ENCODE measurements at places on chromosomes 4 and X.

DNA sequence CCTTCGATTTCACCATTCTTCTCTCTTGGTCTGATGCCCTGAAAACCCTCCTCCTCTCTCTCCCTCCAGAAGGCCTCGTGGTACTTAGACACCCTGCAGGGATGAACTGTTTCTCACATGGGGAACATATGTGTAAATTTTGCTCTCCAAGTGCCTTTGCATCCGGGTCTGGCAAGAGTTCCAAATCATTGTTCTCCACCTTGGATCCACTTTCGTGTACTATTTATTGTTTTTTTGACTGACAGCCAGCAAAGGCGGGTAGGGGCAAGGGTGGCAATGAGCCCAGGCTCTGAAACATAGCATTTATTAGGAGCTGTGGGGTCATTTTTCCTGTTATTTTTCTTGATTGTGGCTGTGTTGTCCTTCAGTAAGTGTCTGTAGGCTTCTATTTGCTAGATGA is 81.7 kb downstream of the RTL5 start:
- DNase-seq, result no peak

GRCh38 chr4:163688856-163689255 is 194.4 kb downstream of the TMA16 start:
- DNase-seq, result no peak

DNA sequence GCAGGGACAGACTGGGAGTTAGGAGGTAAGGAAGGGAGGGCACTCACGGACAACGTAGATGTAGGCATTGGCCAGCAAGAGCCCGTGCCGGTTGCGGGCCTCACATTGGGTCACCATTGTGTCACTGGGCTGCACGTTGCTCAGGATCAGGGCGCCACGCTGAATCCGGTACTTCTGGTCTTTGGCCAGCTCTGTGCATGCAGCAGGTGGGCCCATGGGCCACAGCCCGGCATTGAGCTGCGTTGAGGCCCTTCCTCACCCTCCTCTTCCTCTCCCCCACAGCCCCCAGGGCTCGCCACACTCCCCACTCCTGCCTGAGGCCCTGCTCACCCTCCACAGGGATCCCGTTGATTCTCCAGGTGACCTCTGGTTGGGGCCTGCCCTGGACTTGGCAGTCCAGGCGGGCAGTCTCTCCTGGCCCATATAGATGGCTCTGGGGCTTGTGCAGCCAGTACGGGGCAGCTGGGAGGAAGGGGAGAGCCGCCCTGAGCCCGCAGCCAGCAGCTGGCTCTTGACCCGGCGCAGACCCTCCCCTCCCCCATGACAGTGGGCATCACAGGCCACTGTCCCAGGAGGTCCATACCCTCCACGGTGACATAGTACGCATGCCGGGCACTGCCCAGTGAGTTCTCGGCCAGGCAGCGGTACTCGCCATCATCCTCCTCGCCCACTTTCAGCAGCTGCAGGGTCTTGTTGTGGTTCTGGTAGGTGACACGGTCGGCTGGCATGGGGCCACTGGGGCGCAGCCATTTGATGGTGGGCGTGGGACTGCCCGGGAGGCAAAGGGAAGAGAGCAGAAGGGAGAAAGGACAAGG is 16.3 kb downstream of the L1CAM start:
- DNase-seq, result no peak

- DNase-seq, result no peak
These were observed 82.5 kb upstream of the CPEB2 start for GRCh38 chr4:14919785-14920184.

DNA sequence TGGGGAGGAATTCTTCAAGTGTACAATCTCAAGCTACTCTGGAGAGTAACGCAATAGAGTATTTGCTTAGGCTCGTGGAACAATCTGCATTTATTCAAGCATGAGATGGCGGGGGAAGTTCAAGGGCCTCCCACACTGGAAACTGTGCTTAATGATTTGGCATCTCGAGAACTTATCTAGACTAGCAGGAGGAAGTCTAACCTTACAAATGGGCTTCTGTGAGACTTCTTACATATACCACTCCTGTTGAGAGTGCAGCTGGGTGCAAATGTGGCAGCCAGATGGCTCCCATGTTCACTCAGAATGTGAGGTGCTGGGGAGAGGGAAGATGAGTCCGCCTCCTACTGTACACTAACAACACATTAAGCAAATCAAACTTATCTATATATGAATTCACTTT is 29.3 kb upstream of the PTPN13 start:
- no peak for DNase-seq

GRCh38 chr4:7073526-7074390 is 5.9 kb upstream of the GRPEL1 start:
- DNase-seq, result no peak

DNA sequence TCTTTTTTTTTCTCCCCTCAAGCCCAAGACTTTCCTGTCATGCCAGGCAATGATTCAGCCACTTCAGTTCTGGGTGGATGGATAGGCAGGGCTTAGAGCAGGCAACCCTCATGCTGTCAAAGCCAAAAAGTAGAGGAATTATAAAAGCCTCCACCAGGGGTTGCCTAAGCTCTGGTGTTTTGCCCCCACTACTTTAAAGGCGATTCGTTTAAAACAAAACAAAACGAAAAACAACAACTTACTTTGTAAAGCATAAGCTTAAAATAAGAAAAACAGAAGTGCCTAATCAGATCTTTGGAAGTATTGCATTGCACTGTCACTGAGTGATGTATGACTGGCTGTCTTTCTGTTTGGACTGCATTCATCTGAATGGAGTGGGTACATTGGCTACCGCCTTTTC is 5.3 kb upstream of the IDS start:
- no peak for DNase-seq

- DNase-seq, result no peak
These were observed 1174.4 kb upstream of the PCDH10 start for GRCh38 chr4:131974730-131975129.

DNA sequence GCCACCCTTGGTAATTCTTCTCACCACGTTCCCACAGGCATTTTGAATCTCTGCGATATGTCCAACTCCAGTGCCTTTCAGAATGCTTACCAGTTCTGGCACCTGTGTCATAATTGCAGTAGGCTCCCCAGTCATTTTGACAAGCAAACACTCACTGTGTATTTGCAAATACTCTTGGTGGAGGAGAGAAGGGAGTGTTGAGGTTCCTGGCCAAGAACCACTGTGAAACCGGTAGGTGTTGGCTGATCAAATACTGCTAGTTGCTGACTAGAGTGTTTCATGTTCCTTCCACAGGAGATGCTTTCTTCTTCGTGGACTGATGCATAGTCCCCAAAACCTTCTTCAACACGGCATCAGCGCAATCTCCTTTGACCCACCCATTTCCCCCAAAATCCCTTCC is 16.0 kb upstream of the NLGN4X start:
- no peak for DNase-seq

GRCh38 chrX:54288277-54288676 is 69.6 kb downstream of the WNK3 start:
- no peak for DNase-seq

DNA sequence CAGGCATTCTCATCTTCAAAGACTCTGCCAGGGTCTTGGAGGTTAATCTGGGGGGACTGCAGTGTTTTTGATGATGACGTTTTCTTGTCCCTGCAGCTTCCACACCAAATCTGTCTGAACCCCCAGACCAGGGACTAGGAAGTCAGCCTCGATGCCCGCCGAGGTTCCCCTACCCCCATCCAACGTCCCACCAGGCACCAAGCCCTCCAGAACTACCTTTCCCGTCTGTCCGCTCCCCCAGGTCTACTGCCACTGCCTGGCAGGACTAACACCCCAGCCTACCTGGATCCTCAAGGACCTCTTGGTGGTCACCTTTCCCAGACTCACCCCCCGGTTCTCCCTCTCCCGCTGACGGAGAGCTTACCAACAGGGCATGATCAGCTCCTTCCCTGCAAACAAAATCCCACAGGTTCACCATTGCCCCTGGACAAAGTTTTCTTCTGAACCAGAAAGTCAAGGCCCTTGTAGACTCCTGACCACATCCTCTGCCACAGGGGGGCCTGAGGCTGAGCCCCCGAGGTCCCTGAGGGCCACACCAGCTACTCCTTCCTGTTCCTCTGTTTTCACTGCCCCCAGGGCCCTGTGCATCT is 40.9 kb downstream of the HMX1 start:
- DNase-seq, result no peak

DNA sequence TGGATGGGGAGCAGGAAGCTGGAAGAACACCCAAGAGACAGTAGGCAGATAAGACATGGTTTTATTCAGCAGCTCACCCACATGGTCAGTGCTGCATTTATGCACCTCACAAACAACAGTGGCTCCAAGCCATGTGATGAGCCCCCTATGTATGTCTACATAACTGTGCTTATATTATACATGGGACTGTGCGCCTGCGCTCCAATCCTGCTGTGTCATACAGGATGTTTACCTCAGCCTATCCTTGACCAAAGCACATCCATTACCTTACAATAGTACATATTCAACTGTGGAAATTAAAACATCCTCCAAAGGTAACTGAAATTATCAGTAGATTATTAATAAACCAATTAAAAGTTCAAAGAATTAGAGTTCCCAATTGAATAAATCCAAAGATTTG is 44.1 kb upstream of the SGMS2 start:
- no peak for DNase-seq

GRCh38 chrX:21905953-21906352 is 34.6 kb upstream of the SMS start:
- no peak for DNase-seq

DNA sequence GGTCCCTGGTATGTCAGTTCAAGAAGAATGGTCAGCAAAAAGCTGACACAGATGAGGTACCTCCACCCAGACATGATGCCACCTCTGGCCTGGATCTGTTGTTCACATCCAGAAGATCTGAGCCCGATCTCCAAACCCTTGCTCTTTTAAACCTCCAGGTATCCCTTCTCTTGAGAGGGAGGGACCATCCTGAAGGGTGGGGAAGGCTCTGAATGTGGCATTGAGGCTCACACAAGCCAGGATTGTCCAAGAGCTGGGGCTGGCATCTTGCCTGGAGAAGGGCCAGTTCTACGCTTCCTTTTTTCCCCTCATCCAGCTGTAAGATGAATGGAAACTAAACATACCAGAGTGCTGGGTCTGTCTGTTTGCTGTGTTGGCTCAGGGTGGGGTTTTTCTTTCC is at the start of gene ITIH6:
ITIH6 (minus strand) TSS at position 119 of the 400 bp plus-strand sequence; CDS start at position 74, 45 bp downstream.
- no peak for DNase-seq

DNA sequence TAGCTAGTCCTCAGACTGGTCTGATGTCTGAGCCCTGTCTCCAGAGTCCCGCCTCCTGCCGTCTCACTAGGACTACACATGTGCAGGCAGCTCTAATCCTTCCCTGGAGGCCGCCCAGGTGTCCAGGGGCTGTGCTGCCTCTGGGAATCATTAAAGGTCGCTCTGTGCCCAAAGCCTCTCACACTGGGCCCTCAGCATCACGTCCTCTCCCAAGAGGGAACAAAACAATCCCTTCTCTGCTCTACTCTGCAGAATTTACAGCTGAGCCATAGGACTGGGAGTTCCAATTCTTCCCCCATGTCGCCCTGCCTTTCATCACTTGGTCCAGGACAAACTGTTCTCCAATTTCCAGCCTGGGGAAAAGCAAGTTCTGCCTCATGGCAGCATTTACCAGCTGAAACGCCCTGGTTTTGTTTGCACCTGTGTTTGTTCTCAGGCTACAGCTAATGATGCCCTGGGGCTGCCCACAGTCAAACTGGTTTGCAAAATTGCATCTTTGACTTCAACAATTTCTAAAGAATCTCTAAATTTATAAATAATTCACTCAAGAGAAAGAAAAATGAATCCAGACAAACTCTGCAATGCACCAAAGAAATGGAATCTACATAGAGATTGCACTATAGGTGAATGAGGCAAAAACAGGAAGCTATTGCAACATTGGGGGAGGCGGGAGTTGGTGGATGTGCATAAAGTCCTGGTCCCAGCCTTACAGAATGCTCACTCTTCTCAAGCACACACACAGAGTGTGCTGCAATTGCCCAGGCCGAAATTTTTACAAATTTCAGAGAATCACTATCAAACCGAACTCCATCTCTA is 7.2 kb upstream of the MRFAP1 start:
- no peak for DNase-seq

DNA sequence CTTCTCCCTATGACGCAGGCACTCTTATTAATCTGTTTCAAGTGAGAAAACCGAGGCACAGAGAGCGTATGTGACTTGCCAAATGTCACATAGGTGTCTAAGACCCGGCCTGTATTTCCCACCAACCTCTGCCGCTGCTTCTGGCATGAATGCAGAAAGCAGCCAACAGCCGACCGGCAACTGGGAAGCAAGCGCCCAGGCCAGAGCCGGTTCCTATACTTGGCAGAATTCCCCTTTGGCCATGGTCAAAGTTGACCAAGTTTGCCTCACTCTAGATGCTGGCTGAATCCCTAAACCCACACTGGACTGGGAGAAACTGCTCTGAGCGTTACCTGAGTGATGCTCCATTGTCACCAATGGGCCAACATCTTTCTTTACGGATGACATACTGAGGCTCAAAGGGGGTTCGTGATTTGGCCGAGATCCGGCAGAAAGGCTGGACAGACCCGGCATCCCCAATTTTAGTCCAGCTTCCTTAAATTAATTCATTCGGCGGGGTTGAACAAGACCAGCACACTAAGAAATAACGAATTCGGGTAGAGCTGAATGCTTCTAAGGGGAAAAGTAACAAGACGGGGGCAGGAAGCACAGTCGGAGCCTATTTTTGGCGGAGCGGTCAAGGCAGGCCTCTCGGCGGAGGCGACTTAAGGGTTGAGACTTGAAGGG is 11.2 kb downstream of the MSX1 start:
- no peak for DNase-seq

- DNase-seq, result no peak
These were observed at the start of gene CLCN4 for GRCh38 chrX:10156199-10157031. Gene CLCN4 (plus strand): TSS chrX:10156975. CDS start chrX:10185033, 28,058 bp downstream.

DNA sequence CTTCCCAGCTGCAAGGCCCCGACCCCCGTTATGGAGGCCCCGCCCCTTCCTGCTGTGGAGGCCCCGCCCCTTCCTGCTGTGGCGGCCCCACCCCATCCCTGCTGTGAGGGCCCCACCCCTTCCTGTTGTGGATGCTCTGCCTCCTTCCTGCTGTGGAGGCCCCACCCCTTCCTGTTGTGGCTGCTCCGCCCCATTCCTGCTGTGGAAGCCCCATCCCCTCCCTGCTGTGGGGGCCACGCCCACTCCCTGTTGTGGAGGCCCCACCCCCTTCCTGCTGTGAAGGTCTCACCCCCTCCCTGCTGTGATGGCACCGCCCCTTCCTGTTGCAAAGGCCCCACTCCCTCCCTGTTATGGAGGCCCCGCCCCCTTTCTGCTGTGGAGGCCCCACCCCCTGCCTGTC is 104.9 kb upstream of the PSAPL1 start:
- DNase-seq, result no peak

DNA sequence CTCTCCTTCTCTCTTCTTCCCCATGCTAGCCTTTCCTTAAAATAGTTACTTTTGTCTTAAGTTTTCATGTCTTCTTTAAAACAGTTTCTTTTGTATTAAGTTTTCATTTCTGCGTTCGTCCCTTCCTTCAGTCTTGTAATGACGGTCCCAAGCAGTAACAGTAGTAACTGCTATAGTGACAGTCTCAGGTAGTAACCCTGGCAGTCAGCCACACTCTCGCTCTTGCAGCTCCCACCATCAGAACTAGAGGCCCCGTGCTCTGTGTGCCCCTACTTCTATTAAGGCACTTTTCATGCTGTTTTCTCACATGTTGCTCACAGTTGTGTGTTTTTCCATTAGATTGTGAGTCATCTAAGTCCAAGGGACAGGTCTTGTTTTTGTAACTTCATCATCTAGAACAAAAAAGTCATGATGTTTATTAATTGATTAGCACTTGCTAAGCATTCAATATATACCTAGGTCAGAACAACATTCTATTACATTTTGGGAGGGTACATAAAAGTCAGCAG is 49.3 kb downstream of the C4orf33 start:
- no peak for DNase-seq

- DNase-seq, result no peak
These were observed 112.9 kb downstream of the AMMECR1 start for GRCh38 chrX:110204986-110205385.

- DNase-seq, result no peak
These were observed 95.0 kb downstream of the ARX start for GRCh38 chrX:24920769-24921168.

Measured in activated naive CD4-positive, alpha-beta T cell (primary cell).